OCI-LY7 (cell line): ENCODE measurements at places on chromosomes 2 and 18.

GRCh38 chr2:43927442-43927841 lies 68.3 kb downstream of the LRPPRC start:
- DNase-seq = no peak

- DNase-seq = peak; percentile 28
These were observed 8.8 kb downstream of the PLCL1 start for GRCh38 chr2:197813093-197813787.

- DNase-seq = no peak
These were observed 29.6 kb upstream of the PXDN start for GRCh38 chr2:1773883-1774282.

GRCh38 chr18:8176554-8176953 lies 432.7 kb upstream of the RAB12 start:
- DNase-seq = no peak

DNA sequence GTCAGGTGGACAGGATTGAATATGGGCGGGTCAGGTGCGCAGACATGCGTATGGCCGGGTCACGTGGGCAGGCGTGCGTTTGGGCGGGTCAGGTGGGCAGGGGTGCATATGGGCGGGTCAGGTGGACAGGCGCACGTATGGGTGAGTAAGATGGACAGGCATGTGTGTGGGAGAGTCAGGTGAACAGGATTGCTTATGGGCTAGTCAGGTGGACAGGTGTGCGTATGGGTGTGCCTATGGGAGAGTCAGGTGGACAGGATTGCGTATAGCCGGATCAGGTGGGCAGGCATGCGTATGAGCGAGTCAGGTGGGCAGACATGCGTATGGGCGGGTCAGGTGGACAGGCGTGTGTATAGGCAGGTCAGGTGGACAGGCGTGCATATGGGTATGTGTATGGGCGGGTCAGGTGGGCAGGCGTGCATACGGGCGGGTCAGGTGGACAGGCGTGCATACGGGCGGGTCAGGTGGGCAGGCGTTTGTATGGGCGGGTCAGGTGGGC lies 30.3 kb upstream of the KLF11 start:
- DNase-seq = no peak

DNA sequence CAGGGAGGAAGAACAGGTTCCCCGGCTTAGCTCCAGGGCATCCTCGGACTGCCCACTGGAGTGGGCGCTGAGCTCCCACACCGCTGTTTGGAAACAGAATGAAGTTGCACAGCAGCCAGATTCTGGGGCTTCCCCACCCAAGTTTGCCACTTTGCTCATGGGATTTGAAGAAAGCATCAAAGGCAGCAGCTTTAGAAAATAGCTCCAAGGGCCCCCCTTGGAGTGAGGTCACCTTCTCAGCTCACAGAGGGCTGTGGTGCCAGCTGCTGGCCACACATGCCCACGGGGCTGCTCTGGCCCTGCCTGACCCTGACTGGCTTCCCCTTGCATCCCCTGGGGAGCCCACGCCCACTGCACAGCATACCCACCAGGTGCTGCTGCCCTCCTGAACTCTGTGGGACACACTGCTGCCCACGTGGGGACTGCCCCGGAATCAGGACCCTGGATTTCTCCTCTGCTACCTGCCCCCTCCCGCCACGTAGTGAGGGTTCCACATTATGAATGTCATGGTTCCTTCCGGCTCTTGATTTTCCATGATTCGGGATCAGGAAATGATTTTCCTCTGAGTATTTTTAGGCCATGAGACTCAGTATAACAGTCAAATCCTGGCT lies 70.3 kb downstream of the TGOLN2 start:
- no peak for DNase-seq

- no peak for DNase-seq
These were observed 55.6 kb upstream of the FOSL2 start for GRCh38 chr2:28336982-28337627.

DNA sequence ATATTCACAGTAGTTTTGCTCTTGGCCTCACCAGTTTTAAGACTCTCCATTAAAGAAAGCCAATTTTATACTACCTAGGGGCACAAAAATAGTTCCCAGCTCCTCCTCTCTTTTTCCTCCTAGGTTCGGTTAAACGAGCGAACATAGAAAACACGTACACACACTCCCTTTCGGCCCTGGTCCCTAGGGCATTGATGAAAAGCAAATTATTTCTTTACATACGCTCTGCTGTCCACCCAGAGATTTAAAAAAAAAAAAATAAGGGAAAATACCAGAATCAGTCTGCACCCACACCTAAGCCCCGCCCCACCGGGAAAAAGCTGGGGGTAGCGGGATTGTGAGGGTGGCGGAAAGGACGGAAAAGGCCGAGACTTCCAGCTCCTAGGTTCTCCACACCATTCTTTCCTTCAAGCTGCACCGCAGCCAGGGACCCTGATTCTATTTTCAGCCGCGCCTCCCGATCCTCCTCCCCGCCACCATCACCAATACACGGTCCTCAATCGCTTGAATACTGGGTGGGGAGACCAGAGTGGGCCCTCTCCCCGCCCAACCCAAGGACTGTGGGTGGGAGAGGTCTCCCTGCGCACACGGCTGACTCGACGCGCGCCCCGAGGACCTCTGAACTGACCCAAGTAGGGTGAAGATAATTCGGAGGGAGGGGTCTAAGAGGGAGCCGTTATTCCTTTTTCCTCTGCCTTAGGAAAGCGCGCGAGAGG lies 769 bp downstream of the ATF2 start:
- peak; percentile 23 for DNase-seq

DNA sequence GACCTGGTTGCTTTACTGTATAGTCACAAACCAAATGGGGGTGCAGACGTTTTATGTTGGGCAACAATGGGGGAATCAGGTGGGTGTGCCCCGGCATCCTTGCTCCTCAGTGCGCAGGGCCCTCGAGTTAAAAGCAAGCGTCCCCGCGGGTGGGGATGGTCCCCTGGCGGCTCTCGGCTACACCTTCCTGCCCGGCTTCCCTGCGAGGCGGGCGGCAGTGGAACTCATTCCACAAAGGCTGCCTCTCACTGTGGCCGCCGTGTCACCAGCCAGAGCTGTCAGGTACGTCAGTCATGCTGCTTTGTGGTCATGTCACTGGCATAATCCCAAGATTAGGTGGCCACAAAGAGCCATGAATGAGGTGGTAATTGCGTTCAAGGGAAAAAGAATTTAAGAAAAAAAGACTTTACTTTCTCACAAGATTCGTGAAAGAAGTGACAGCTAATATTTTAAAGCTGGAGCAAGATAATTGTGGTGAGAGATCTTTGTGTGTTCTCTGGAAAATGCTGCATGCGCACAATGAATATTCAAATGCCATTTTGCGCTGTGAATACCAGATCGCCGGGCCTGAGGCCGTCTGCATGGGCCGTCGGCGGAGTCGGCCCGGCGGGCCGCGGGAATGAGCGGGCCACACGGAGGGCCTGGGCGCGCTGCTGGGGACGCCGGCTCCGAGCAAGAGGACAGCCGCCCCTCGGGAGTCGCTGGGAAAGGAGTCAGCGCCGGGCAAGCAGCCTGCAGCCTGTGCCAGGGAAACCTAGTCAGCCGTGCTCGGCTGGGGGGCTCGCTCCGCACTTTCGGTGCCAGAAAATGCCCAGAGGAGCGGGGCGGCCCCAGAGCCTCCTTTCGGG lies 82.3 kb upstream of the LDLRAD4 start:
- DNase-seq = no peak

- no peak for DNase-seq
These were observed 477.8 kb downstream of the CDH2 start for GRCh38 chr18:27699137-27699536.

DNA sequence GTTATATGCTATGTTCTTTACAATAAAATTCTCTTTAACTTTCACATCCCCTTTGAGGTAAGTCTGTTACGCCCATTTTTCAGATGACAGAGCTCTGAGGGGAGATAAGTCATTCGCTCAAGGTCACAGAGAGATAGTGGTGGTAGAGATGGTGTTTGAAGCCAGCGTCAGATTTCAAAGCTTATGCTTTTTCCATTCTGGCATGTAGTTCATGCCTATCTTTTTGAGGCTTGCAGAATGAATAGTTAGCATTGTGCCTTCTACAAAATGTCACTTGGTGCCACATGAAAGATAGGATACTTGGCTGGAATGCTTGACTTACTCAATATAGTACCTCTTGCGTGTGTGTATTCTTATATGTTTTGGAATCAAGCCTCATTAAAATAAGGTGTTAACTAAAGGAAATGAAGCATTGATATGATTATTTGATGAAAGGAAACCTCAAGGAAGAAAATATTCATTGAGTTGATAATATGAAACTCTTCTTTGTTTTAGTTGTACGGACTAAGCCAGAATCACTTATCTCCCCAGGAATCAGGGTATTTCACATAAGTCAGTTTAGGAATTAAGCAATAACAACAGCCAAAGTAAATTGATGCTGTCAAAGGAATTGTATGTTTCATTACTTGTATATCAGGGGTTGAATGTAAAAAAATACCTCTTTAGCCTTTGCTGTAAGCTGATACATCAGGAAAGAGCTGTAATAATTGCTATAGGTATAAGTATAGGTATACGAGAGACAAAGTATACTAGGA lies 15.5 kb downstream of the SPATS2L start:
- no peak for DNase-seq

DNA sequence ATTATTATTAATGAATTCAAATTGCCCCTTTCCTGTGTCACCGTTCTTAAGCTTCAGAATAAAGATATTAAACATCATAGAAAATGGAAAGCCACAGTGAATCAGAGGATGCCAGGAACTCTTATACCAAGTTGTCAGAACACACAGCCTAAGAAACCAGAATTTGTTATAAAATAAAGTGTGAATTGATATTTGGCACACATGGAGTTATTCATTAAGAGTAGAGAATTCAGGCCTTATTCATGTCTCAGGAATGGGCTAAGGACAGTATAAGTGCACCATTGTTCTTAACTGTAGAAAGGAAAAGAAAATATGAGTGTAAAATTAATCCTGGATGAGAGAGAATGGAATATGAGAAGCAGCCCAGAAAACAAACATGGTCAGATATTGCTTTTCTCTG lies 86.7 kb upstream of the ATP8B1 start:
- no peak for DNase-seq

DNA sequence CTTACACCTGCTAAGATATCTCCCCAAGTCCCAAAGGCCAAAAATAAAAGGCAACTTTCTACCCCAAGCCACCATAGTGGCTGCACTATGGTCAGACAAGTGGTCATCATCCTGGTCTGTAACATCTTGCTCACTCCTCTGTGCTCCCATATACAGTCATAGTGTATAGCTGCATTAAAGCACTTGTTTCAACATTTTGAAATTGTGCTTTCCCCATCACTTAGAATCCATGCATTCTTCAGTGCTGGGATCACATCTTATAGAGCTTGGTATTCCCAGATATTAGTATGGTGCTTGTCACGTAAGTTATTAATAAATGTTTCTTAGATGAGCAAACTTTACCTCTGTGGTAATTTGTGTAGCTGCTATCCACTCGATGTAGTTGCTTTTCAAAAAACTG lies 40.4 kb upstream of the CDC42EP3 start:
- DNase-seq = no peak

- no peak for DNase-seq
These were observed 125.6 kb upstream of the PKDCC start for GRCh38 chr2:41922177-41922576.

DNA sequence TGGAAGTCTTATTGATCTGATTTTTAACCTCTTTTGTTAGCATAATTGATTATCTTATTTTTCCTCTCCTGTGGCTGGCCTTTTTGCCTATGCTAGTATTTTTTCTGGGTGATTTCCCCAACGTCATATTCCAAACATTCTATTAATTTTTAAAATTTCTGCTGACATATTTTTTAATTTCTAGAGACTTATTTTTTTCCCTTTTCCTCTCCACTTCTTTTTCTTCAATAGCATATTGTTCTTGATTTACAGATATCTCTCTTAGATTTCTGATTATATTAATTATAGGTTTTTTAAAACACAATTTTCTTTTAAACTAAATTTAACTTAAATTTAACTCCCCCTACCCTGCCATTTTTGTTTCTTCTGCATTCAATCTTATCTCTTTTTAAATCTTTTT lies 47.2 kb upstream of the NR4A2 start:
- DNase-seq = no peak

- DNase-seq = peak; percentile 57
These were observed 500 bp downstream of the LIMS1 start for GRCh38 chr2:108534584-108535356.

DNA sequence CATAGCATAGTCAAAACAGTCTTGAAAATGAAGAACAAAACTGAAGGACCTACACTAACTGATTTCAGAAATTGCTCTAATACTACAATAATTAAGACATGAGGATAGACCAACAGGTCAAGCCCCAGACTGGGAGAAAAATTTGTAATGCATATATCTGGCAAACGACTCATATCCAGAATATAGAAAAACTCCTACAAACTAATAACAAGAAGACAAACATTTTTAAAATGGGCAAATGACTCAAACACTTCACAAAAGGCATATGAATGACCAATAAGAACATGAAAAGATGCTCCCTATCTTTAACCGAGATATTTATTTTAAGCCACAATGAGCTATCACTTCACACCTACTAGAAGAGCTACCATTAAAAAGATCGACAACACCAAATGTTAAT lies 14.2 kb downstream of the TGFBRAP1 start:
- no peak for DNase-seq

DNA sequence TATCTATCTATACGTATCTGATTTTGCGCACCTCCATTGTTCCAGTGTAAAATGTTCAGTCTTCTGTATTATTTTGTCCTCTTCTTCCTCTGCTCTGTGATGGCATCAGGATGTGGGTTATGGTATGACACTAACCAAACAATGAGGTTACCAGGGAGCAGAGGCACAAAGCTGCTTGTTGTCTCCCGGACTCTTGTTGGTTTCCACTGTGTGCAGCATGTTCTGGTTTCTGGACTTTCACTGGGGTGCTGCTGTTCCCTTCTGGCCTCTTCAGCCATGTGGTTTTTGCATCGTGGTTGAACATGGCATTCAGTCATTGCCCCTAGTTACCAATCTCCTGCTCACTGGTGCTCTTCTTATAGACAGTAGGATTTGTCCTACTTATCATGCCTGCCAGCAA lies 665.9 kb downstream of the CBLN2 start:
- no peak for DNase-seq

DNA sequence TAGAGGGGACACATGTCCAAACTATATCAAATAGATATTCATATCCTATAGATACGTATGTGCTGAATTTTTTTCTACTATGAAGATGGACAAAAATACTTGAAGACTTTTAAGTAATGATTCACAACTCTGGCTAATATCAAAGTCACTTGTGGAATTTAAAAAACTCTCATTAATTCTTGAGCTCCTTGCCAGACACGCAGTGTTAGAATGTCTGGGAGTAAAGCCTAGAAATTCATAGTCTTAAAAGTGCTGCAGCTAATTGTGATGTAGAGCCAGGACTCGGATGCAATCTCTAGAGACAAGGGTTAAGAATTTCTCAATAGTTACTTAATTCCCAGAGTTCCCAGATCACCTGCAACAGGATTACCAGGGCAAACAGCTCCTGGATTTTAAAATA lies 107.4 kb downstream of the ARL6IP6 start:
- no peak for DNase-seq

DNA sequence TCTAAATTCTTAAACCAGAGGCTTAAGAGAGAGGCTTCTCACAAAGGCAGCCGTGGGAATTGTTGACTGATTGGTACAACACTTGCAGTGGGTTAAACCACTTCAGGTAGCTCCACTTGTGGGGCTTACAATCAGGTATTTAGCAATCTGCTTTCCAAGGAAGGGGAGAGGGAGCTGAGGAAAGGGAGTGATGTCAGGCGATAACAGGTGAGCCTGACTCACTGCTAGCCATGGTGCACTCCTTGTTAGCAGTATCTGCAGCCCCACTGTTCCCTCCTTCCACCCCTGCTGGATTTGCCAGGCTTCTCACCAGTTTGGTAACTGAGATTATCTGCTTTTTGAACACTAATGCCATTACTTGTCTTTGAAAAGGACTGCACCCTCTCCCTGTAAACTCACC lies 1056.7 kb upstream of the FANCL start:
- DNase-seq = no peak
